ENCODE measurements at places on chromosomes 16 and 17. TPM values are rescaled to one million over a fixed set of nuclear protein-coding genes. Genes with fewer than 3 reads are reported as not detected.

The MMP15 gene
- 1.9 TPM for total RNA-seq

The KRTAP4-1 gene
- not detected for total RNA-seq

The GAST gene
- not detected for total RNA-seq

The C17orf67 gene
- total RNA-seq, result not detected

The UMOD gene
- not detected for total RNA-seq

The MAF gene
- 13.8 TPM for total RNA-seq

The CACNG4 gene
- total RNA-seq, result 32.0 TPM

The ELMO3 gene
- 0.72 TPM for total RNA-seq

The MSLN gene
- not detected for total RNA-seq

The CHD9NB gene
- total RNA-seq, result not detected

The DBF4B gene
- total RNA-seq, result 24.7 TPM

The CDH15 gene
- 0.05 TPM for total RNA-seq

The MAP2K6 gene
- 2.1 TPM for total RNA-seq

The PITPNM3 gene
- total RNA-seq, result 6.0 TPM

The TLCD2 gene
- 0.95 TPM for total RNA-seq

The SDF2 gene
- total RNA-seq, result 125 TPM

The SLC35G3 gene
- total RNA-seq, result not detected

The RPH3AL gene
- 2.5 TPM for total RNA-seq

The G6PC1 gene
- not detected for total RNA-seq

The TMEM106A gene
- 6.2 TPM for total RNA-seq

DNA sequence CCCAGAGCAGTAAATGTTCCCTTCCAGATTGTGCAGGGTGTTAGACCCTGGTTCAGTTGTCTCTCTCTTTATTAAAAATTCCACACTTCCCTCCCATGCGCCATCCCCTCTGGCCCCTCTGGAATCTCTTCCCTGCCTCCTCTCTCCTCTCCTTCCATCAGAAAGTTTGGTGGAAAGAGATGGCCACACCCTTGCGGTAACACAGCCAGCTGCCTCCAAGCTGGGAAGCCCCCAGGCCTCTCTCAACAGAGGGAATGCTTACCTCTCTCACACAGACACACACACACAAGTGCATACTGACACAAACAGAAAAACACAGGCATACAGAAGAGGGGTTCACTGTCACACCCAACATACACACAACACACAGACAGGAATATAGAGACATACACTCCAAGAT lies 220.5 kb downstream of the C16orf78 start:
- no peak for DNase-seq
- no peak overlapping the region for H3K4me3 ChIP-seq
- no peak overlapping the region for H3K27ac ChIP-seq
- H3K36me3 ChIP-seq, result no peaks in the 10 kb centered on the region

DNA sequence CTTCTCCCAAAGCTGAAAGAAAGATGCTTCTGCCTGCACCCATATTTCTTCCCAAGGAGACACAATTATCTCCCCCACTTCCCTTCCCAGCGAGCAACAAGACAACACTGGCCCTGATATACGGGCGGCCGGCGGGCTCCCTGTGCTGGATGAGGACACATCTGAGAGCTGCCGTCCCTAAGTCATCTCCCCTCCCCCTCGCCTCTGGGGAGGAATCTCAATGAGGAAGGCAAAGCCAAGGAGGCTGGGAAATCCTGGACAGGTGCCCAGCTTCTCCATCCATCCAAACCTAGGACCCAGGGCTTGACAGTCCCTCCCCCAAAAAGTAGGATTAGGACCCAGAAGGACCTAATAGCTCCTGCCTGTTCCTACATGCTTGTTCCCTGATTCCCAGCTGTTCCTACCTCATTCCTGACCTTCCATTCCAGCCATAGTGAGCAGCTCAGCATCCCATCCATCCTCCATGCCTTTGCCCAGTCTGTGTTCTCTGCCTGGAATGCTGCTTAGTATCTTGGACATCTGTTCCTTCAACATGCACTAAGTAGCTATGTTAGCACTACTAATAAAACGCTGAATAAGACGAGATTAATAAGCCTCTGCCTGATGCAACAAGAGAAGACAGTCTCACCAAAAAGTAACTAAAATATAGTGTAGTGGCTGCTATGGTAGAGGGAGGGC lies 167.9 kb downstream of the CCT6B start:
- no peaks in the 10 kb centered on the region for H3K36me3 ChIP-seq
- no peaks in the 10 kb centered on the region for H3K27me3 ChIP-seq
- no peak overlapping the region for H3K27ac ChIP-seq
- no peak overlapping the region for H3K4me3 ChIP-seq
- DNase-seq, result no peak

GRCh38 chr17:11618861-11619566 lies 20.7 kb downstream of the DNAH9 start:
- no peak for DNase-seq
- no peaks in the 10 kb centered on the region for H3K27me3 ChIP-seq
- no peaks in the 10 kb centered on the region for H3K36me3 ChIP-seq
- H3K4me3 ChIP-seq, result no peak overlapping the region

- no peaks in the 10 kb centered on the region for H3K27me3 ChIP-seq
- no peaks in the 10 kb centered on the region for H3K4me1 ChIP-seq
- no peak overlapping the region for H3K27ac ChIP-seq
- no peak overlapping the region for H3K4me3 ChIP-seq
Measured at GRCh38 chr16:81975637-81976036, 35.6 kb downstream of the SDR42E1 start.

DNA sequence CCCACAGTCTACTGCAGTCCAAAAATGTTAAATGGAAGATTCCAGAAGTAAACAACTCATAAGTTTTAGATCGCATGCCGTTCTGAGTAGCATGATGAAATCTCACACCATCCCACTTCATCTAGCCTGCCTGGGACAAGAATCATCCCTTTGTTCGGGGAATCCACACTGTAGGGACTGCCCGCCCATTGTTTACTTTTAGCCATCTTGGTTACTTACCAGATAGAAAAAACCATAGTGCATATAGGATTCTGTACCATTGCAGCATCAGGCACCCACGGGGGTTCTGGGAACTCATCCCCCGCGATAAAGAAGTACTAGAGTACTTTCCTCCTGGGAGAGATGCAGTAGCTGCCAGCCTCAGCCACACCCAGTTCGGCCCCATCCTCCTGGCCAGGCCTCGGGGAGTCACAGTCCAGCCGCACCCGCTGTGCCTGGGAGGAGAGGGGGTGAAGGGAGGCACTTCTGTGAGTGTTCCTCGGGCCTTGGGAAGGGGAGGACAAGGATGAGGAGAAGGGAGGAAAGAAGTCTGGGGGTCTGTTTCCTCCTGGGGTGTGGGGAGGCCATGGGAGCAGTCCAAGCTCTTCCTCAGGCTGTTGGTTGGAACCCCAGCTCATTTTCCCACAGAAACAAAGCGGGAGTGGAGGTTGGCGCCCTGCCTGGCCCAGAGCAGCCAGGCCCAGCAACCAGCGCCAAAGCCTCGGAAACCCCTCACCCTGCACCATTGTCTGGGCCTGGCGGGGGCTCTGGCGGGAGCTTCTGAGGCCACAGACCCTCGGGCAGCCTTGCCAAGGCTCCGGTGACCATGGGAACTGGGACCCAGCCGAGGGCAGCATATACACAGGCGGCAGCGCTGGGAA lies 8.9 kb downstream of the TRIM47 start:
- no peaks in the 10 kb centered on the region for H3K36me3 ChIP-seq
- H3K27me3 ChIP-seq, result no peaks in the 10 kb centered on the region
- no peak overlapping the region for H3K4me3 ChIP-seq
- peak; percentile 72 for DNase-seq

DNA sequence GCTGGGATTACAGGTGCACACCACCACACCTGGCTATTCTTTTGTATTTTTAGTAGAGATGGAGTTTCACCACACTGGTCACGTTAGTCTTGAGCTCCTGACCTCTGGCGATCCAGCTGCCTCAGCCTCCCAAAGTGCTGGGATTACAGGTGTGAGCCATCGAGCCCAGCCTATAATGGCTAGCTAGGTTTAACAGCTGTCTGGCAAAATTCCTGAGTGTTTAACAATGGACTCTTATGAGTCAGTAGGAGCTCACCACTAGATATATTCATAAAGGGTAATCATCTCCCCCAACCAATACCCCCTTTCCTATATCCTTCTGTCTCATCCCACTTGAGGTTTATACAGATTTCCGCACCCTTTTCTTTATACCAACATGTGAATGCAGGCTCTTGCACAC lies 91.5 kb upstream of the CDH13 start:
- no peaks in the 10 kb centered on the region for H3K27me3 ChIP-seq
- H3K4me3 ChIP-seq, result no peak overlapping the region
- H3K4me1 ChIP-seq, result no peaks in the 10 kb centered on the region
- H3K36me3 ChIP-seq, result no peaks in the 10 kb centered on the region

- no peak for DNase-seq
- no peak overlapping the region for H3K4me3 ChIP-seq
- H3K4me1 ChIP-seq, result no peaks in the 10 kb centered on the region
- H3K36me3 ChIP-seq, result no peaks in the 10 kb centered on the region
- H3K27me3 ChIP-seq, result peaks cover 5% of the 10 kb centered on the region
Measured at GRCh38 chr17:55873017-55873758, 122.3 kb downstream of the PCTP start.

DNA sequence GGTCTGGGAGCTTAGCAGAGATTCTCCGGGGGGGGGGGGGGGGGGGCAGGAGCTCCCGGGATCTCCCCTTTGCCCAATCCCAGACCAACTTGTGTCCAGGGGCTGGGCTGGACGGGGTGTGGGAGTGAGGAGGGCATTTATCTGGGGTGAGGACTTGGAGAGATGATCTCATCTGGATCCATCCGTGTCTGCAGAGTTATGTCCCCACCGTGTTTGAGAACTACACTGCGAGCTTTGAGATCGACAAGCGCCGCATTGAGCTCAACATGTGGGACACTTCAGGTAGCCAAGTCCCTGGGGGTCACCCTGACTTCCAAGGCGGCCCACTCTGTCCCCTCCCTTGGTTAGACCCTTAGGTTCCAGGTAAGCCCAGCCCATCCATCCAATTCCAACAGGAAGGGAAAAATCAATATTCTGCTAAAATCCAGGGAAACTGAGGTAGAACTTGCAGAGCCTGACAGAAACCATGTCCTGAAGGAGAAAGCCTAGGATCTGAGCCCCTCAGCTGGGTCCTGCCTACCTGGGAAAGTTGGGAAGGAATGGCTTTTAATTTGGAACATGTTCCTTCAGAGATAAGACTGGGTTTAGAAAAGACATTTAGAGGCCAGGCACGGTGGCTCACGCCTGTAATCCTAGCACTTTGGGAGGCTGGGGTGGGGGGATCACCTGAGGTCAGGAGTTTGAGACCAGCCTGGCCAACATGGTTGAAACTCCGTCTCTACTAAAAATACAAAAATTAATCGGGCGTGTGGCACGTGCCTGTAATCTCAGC lies 921 bp downstream of the RND2 start:
- peaks cover 22% of the 10 kb centered on the region for H3K4me1 ChIP-seq
- no peak overlapping the region for H3K4me3 ChIP-seq

- H3K4me3 ChIP-seq, result no peak overlapping the region
- DNase-seq, result peak; percentile 94
- peaks cover 43% of the 10 kb centered on the region for H3K4me1 ChIP-seq
- H3K27me3 ChIP-seq, result no peaks in the 10 kb centered on the region
- peak overlapping the region; percentile 84 for H3K27ac ChIP-seq
- peaks cover 51% of the 10 kb centered on the region for H3K36me3 ChIP-seq
Measured at GRCh38 chr16:19696328-19696727, 21.7 kb downstream of the KNOP1 start.

DNA sequence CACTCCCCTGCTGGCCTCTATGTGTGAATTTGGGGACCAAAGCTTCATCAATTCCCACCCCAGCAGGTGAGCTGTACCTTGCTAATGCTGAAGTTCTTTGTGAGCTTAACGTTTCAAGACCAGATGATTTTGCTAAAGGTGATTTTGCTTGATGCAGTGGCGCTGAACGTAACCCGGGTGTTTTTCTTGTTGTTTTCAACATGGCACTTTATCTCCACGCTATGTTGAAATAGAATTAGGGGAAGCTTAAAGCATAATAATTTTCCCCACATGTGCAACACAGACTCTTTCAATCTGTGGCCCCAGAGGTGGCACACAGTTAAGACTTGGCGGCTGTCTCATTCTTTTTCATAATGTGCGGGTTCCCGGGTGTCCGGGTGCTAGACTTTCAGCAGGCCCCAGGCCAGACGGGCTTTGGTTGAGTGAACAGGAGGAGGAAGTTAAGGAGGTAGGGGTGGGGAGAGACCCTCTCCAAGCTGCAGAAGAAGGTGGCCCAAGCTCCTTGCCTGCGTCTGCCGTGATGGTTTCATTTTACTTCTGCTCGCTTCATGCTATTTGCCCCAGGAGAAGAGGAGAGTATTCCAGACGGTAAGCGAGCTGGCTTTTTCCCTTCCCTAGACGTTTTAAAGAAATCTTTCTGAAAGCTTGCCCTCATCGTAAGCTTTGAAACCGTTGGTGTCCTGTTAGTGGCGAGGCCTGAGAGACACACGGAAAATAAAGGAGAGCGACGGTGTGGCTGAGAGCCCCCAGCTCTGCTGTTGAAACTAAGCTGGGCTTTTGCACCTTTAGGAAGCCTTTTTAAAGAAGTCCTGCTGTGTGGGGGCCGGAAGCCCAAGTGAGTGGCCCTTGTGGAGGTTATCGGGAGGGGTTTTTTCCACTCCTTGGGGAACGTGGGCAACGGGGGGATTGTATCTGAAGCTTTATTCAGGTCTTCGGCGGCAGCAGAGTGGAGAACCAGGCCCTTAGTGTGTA lies 4.2 kb downstream of the FOXC2 start:
- no peaks in the 10 kb centered on the region for H3K27me3 ChIP-seq
- peak overlapping the region; percentile 82 for H3K4me3 ChIP-seq
- peaks cover 45% of the 10 kb centered on the region for H3K4me1 ChIP-seq
- peak overlapping the region; percentile 82 for H3K27ac ChIP-seq
- peak; percentile 70 for DNase-seq
- peaks cover 89% of the 10 kb centered on the region for H3K36me3 ChIP-seq

- H3K4me3 ChIP-seq, result no peak overlapping the region
- H3K27me3 ChIP-seq, result no peaks in the 10 kb centered on the region
- no peaks in the 10 kb centered on the region for H3K36me3 ChIP-seq
- peak; percentile 35 for DNase-seq
- H3K27ac ChIP-seq, result no peak overlapping the region
Measured at GRCh38 chr16:49598383-49599170, 225.0 kb downstream of the C16orf78 start.

GRCh38 chr17:47603830-47604597 lies 45.7 kb upstream of the KPNB1 start:
- peak overlapping the region; percentile 44 for H3K27ac ChIP-seq
- H3K4me3 ChIP-seq, result no peak overlapping the region
- peaks cover 26% of the 10 kb centered on the region for H3K4me1 ChIP-seq
- DNase-seq, result no peak
- peaks cover 76% of the 10 kb centered on the region for H3K36me3 ChIP-seq

GRCh38 chr16:31875112-31875803 lies 1.7 kb downstream of the ZNF267 start:
- no peak for DNase-seq
- H3K36me3 ChIP-seq, result peaks cover 46% of the 10 kb centered on the region
- no peaks in the 10 kb centered on the region for H3K27me3 ChIP-seq
- peak overlapping the region; percentile 89 for H3K4me3 ChIP-seq
- peak overlapping the region; percentile 18 for H3K27ac ChIP-seq
- peaks cover 40% of the 10 kb centered on the region for H3K4me1 ChIP-seq

- no peaks in the 10 kb centered on the region for H3K27me3 ChIP-seq
- H3K4me3 ChIP-seq, result no peak overlapping the region
- H3K36me3 ChIP-seq, result peaks cover 20% of the 10 kb centered on the region
- no peak overlapping the region for H3K27ac ChIP-seq
Measured at GRCh38 chr17:28900986-28901726, 1.7 kb downstream of the DHRS13 start.

GRCh38 chr16:3952737-3953131 lies 72.2 kb upstream of the CREBBP start:
- H3K4me3 ChIP-seq, result no peak overlapping the region
- no peaks in the 10 kb centered on the region for H3K27me3 ChIP-seq
- H3K27ac ChIP-seq, result no peak overlapping the region

- no peak overlapping the region for H3K27ac ChIP-seq
- no peaks in the 10 kb centered on the region for H3K27me3 ChIP-seq
- H3K4me1 ChIP-seq, result peaks cover 18% of the 10 kb centered on the region
- DNase-seq, result no peak
Measured at GRCh38 chr17:68127914-68128313, 92.4 kb downstream of the KPNA2 start.
